ENCODE measurements at places on chromosomes 2 and 18.
A peak's percentile ranks its signal among the peaks of the same experiment; 100 is the strongest.

DNA sequence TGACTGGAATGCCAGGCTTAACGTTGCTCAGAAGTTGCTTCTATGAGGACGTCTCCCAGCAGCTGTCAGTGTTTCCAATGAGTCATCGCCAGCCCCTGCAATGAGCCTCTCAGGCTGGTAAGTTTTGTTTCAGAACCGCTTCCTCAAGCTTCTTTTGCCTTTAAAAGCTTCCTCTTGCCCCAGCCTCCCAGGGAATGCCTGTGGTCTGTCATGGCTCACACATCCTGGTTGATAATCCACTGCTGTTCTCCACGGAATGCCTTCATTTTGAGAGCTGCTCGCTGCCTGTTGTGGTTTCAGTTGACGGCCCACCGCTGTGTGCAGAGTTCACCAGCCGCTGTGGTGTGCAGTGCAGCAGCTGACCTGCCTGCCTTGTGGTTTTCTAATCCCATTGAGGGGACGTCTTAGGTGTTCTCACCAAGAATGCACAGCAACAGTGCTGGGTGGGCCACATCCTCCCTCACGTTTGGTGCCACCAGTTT, 96.4 kb downstream of the RTP5 start:
- peak; percentile 88 for DNase-seq

DNA sequence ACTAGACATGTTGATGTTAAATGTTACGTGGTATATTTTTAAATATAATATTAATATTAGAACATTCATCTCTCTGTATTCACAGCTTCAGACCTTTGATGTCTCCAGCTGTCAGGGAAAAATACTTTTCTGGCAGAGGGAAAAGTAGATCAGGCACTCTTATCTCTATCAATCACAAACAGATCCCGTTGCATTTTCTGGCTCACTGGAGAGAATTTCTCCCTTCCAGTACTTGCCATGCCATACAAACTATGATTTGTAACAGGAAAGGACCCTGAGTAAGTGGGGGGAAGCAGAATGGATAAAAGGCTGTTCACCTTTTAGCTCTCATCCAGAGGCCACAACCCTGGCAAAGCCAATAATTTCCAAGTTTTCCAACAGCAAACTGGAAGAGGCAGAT, 158.0 kb downstream of the TCF4 start:
- no peak for DNase-seq

GRCh38 chr2:226953206-226953605, 117.4 kb downstream of the RHBDD1 start:
- no peak for DNase-seq

DNA sequence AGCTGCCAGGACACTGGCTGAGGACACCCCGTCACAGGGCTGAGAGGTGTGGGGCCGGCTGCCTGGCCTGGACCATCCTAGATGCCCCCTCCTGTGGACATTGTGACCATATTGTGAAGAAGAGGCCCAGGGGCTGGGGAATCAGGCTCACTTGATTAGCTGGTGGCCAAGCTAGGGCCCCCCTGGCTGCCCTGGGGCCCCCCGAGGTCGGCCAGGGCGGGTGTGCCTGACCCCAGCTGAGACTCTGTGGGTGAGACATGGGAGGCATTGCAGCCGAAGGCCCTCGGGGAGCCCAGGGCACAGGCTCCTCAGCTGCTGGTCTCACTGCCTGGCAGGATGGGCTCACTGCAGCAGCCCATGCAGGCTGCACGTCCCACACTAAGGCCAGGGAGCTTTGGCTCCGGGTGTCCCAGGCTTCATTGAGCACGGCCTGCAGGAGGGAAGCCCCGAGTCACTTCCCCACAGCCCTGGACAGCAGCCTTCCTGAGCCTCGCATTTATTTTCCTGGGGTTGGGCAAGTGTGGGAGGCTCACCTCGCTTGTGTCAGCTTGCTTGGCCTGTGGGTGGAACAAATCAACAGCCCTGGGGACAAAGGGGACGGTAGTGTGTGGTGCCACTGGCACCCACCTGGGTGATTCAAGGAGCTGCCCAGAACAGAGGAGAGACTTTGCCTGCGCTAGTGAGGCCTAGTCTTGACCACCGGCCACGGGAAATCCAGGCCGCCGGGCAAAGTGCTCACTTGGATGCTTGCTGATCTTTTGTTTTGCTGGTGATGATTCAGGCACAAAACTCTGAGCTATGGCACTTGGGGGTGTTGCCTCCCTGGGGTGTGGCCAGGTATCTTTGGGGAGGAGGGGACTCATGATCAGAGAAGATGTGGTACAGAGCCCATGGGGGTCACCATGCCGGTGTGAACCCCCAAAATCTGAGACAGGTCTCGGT, 1.3 kb downstream of the GAL3ST2 start:
- DNase-seq, result no peak

DNA sequence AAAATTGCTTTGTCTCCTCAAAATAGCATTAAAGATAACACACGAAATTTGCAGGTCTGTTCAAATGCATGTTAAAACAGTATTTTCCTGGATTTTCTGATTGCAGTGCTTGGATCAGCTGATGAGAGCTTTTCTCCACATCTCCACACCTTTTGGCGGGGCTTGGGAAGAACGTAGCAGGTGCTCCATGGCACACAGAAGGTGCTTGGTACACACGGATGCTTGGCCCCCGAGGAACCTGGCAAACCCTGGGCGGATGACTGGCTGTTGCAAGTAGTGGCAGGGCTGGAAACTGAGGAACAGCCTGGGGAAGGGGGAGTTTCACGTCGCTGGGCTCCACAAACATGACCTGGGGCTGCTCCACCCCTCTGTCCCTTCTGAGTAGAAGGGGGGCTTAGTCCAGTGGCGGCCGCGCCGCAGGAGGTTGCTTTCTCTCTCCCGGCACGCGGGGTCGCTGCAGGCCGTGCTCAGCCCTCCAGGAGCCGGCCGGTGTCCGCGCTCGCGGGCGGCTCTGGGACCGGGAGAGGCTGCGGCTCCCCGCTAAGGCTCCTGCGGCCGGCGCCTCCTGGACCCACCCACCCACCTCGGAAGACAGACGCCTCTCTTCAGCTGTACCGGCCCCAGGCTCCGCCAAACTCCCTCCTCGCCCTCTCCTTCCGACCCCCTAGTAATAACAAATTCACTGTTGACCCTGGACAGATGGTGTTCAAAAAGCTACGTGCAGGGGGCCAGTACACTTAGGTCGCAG, 69.3 kb downstream of the MARCO start:
- no peak for DNase-seq

DNA sequence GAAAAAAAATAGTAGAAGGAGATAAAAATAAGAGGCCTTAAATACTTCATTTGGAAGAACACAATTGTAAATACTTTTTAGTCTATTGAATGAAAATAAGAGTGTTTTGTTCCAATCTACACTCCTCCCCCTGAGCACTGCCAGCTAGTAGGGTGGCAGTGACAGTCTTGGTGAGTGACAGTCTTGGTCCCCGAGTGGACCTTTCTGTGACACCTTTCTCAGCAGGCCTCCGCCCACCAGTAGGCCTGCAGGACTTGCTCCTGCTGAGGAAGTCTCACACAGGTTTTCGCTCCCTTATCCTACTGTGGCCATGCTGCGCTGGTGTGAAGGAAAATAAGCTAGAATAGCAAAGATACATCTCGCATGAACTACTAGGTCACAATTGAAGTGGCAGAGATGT, 666.8 kb downstream of the NR4A2 start:
- no peak for DNase-seq

- DNase-seq, result no peak
Observed at GRCh38 chr18:69401226-69401971, 711 bp downstream of the DOK6 start.

DNA sequence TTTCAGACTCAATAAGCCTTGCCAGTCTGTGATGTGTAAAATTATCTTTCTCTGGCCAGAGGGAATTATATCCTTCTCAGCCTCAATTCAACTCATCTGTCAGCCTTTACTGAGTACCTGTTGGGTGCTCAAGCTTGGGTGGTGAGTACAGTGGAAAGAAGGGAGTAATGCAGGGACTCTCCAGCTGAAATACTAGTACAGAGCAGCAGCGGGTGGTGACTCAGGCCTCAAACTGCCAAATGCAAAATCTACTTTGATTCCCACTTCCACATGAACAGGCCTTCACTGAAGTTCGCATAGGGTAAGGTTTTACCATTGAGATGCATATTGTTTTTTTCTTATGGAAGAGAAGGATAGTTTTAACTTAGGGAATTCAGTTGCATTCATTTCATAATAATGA, 326.8 kb downstream of the LRRTM1 start:
- DNase-seq, result no peak

GRCh38 chr2:96662360-96662759, 19.8 kb downstream of the FER1L5 start:
- no peak for DNase-seq

DNA sequence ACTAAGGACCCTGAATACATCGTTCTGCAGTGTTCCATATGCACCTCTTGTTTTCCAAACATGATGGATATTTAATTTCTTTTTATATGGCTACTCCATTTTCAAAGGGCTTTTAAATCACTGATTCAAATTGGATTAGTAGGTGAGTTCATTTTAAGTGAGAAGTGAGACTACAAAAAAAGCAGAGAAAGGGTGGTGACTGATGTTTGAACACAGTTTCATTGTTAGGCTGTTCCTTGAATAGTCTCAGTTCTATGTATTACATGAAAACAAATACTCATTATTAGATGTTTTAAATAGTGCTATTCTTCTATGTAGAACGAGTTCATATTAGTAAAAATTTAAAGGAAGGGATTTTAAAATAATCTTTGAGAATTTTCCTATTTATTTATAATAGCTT, 72.7 kb upstream of the STON1 start:
- no peak for DNase-seq

GRCh38 chr18:24249716-24250115, 110.9 kb downstream of the CABYR start:
- DNase-seq, result no peak

GRCh38 chr2:105919826-105920225, 175.1 kb downstream of the NCK2 start:
- DNase-seq, result no peak

GRCh38 chr2:116754381-116755101, 1060.0 kb upstream of the DDX18 start:
- DNase-seq, result no peak

GRCh38 chr18:8117006-8117371, 492.2 kb upstream of the RAB12 start:
- DNase-seq, result no peak

DNA sequence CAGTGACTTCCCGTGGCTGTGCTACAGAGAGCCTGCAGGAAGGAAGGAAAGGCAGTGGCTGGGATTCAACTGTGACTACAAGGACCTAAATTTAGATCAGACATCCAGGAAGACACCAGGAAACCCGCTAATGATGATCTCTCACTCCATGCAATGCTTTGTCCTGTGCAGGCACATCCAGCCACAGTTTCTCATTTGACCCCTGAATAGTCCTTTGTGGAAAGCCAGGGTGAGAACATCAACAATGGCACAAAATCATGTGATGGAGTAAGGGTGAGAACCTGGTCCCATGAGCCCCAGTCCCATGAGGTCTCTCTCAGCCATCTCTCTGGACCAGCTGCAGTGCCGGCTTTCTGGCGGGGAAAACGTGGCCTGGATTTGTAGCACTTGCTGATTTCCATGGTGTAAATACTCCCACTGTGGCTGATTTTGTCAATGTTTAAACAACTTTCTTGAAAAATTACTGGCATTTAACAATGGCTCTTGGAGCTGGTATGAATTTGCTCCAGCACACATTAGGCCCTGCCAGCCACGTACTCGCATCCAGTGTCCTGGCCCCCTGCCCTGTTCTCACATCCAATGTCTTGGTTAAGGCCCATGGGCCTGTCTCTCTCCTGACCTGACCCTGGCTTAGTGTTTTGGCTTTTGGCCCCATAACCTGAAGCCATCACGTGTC, 159.0 kb upstream of the HAAO start:
- no peak for DNase-seq

- no peak for DNase-seq
Observed at GRCh38 chr18:58997811-58998337, 133.2 kb downstream of the ZNF532 start.

- no peak for DNase-seq
Observed at GRCh38 chr2:53129851-53130250, 637.8 kb upstream of the CHAC2 start.

DNA sequence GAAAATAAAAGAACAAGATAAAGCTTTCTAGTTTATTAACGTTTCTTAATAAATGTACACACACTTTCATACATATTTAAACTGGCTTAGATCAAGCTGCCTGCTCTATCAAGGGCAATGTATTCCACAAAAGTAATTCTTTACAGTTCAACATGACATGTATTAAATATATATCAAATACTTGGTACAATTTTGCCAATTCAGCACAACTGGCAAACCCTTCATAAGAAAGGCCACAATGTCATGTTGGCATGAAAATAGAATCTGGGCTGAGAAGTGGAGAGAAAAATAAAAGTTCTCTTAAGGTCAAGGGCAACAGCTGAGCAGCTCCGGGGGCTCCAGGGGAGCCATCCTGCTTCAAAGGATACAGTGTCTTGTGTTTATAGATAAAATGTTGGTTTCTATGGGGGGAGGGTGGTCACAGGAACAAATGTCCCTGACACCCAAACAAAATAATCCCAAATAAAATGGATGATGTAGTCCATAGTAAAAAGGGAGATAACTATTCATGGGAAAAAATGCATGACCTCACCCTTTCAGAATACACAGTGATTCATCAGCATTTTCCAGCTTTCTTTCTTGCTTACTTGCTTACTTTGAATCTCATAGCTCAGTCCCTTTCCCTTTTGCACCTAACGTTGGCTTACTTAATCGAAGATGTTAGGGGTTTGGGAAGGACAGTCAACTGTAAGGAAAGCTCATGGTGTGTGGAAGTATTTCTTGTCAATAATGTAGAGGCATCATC, 494.9 kb downstream of the NYAP2 start:
- no peak for DNase-seq

DNA sequence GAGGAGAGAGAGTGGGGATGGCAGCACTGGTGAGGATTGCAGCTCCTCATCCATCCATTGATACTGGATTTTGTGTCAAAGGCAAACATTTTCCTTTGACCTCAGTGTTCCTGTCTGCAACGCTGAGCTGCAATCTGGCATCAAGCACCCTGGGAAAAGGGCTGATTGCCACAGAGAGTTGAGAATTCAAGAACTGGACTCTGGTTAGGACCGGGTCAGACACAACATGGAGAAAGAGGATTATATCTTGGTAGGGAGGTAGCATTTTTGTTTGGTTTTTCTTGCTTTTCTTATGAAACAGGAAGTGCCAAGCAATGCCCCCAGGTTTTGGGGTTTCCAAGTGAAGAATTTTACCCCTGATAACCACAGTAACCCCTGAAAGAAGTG, 81.9 kb upstream of the PKDCC start:
- DNase-seq, result no peak

DNA sequence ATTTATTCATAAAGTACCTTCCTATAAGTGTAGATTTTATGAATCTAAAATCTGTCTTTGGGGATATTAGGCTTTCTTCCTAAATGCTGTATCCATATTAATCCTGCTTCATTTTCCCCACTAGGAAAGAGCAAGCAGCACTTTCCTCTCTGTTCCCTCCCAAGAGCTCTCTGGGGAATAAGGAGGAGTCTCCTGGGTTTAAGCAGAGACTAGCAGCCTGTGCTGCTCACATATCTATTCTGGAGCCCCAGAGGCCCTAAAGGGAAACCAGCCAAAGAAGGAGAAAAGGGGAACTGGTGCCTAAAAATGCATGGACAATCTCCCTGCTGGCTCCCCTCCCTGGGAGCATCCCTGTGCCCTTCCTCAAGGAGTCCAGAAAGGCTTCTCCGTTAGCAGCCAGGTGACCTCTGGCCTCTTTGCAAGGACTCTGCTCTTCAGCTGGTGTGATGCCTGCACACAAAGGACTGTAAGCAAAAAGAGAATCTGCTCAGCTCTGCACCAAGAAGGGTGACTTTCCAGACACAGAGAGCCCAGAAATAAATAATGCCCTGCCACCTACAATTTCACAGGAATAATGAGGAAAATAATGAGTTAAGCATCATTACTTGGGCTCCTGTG, 270.6 kb downstream of the SS18 start:
- DNase-seq, result no peak
